Fibroblast of villous mesenchyme (primary cell): ENCODE measurements at places on chromosomes 7 and 10. TPM values are rescaled to one million over a fixed set of nuclear protein-coding genes. Genes with fewer than 3 reads are reported as not detected.

DNA sequence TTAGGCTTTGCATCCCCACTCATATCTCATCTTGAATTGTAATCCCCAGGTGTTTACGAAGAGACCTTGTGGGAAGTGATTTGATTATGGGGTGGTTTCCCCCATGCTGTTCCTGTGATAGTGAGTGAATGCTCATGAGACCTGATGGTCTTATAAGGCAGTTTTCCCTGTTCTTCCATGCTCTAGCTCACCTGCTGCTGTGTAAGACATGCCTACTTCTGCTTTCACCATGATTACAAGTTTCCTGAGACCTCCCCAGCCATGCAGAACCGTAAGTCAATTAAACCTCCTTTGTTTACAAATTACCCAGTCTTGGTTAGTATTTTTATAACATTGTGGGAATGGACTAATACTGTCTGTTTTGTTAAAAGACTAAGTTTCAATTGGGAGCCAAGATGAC is 35.3 kb upstream of the ZNF92 start:
- DNase-seq: no peak

DNA sequence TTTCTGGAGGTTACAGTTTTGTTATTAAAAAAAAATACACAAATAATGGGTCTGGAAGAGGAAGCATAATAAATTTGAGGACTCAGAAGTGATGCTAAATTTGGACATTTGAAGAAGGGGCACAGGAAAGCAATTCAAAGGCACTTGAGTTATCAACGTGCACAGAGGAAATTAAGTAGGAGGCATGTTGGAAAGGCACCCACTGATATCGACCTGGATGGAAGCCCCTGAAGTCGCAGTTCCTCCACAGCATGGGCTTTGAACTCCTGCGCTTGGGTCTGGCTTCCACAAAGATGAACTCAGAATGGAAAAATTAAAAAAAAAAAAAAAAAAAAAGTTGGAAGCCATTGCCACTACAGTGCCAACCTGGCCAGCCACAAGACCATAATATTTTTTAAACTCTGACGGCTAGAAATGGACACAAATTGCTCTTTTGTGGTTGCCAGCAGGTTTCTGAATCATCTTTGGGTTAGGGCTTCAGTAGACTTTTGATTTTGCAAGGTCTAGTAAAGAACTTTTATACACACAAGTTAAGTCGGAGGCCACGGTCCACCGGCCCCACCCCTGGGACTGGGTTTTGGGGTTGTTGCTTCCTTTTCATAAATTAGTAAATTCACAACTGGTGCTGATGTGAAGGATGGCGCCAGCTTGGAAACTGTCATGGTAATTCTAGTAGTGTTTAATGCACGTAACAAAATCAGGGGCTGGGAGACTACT is 21.6 kb downstream of the JCAD start:
- no peak for DNase-seq

- DNase-seq: peak; percentile 72
Observed at GRCh38 chr7:28272461-28272877, 91.9 kb upstream of the JAZF1 start.

DNA sequence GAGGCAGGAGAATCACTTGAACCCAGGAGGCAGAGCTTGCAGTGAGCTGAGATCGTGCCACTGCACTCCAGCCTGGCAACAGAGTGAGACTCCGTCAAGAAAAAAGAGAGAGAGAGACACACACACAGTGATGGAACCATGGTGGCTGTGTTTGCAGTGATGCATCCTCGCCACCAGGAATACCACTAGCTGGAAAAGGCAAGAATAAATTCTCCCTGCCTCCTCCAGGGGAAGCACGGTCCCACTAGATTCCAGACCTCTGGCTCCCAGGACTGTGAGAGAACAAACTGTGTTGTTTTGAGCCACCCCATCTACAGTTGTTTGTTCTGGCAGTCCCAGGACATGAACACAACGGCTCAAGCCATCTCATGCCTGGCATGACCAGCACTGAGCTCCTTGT is 320.3 kb upstream of the FOXK1 start:
- DNase-seq: no peak

- no peak for DNase-seq
Observed at GRCh38 chr7:136309407-136309806, 332.2 kb upstream of the MTPN start.

- peak; percentile 43 for DNase-seq
Observed at GRCh38 chr10:78541481-78542140, 507.9 kb downstream of the RPS24 start.

GRCh38 chr7:22348379-22348778 is 8.6 kb downstream of the RAPGEF5 start:
- DNase-seq: no peak

- DNase-seq: no peak
Observed at GRCh38 chr10:4070184-4070583, 285.2 kb upstream of the KLF6 start.

DNA sequence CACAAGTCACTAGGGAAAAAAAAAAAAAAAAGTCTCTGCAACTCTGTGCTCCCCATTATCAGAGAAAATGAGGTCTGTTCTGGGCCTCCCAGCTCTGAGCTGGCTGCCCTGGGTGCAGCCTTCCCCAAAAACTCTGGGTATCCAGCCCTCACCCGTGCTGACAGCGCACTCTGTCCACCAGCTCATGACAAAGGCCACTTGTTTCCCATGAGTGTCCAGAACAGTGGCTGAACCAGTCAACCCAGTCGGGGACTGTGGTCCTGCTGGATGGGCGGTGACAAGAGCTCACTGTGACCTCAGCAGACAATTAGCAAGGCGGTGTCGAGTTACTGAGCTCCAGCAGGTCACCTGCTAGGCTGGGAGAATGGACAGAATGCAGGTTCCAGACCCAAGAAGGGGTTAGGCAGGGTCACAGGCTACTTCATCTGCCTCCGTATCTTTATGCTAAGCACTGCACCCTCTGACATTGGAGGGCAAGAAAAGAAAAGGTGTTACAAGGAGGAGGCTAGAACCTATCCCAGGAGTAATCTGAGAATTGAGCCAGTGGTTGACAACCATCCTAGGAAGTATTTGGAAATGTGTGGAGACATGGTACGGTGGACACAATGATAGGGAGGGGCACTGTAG is 37.2 kb downstream of the DLG5 start:
- DNase-seq: no peak

- DNase-seq: no peak
Observed at GRCh38 chr10:113520261-113520660, 32.6 kb upstream of the HABP2 start.

GRCh38 chr7:31336202-31337001 is 4.1 kb downstream of the NEUROD6 start:
- no peak for DNase-seq

DNA sequence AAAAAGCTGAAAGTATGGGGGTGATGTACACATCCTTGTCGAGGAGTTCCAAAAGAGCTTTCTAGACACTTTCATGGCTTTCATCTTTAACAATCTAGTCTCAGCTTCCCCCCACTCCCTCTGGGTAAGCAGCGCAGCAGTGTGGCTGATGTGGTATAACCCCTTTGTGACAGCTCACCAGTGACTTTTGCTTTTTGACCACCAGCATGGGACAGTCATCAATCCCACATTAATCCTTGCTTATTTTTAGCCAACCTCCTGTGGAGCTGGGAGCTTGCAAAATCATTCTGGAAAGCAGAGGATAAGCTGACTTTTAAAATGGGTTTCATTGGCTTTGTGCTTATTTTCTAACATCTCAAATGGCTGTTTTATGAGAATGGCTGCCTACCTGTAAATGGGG is 272.7 kb downstream of the HDAC9 start:
- no peak for DNase-seq

DNA sequence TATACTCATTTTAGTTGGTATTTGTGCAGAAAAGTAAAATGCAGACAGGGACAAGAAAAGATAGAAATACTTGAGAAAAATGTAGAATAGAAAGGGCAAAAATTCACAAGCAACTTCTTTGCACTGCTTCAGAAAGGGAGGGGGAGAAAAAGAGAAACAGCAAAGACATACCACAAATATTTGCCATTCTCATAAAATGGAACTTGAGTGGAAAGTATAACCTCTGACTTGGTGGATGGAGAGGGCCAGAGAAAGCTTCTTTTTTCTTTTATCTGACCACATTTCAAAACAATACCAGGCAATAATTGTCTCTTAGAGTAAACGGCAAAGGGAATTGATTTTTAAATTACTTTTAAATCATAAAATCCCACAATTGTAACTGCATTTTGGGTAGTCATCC is 35.8 kb upstream of the TRUB1 start:
- DNase-seq: peak; percentile 25

DNA sequence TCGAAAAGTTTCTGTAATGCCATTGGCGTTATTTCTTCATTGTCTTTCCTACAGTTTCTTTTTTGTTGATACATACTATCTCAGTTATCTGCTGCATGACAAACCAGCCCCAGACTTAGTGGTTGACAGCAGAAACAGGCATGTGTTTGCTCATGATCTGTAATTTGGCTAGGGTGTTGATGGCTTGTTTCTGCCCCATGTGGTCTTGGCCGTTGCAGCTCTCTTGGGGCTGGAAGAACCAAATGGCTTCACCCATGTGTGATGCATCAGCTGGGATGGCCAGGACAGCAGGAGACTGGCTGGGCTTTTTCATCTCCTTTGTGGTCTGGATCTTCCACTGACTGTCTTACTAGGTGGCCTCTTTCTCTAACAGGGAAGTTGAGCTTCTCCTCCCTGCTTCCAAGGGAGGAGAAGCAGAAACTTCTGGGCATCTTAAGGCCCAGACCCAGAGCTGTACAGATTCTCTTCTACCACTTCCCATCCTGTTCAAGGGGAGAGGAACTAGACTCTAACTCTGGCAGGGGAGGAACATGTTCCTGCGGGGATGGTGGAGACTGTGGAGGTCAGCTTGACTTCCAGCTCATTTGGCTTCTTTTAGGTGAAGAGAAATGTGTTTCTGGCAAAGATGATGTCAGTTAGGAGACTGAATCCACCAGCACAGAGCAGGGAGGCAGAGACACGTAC is 89.3 kb downstream of the FANK1 start:
- no peak for DNase-seq

DNA sequence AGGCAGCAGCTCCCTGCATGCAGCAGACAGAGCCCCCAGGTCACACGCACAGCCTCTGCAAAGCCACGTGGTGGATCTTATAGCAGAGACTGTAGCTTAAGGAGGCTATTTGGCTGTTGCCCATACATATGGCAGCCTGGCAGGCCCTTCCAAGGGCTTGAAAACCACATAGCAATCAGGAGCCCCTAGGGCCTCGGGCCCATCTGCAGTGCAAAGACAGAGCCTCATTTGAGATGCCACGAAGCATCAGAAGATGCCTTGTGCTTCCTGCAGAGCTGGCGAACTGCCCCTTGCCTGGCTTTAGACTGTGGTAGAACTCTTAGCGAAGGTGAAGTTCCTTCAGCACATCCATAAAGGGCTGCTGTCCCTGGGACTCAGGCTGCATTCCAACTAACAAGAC is 309.9 kb downstream of the GRID1 start:
- no peak for DNase-seq

DNA sequence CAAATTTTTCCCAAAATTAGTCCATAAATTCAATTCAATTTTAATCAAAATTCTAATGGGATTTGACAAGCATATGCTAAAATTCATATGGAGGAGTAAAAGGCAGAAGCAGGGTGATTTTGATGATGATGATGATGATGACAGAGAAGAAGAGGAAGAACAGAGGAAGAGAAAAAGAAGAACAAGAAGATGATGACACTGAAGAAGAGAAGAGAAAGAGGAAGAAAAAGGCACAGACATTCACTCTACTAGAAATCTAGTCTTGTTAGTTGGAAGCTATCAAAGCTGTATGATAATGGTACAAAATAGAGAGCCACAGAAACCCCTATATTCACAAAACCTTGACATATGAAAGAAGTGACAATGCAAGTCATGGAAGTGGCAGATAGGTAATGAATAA is 157.9 kb downstream of the ELMO1 start:
- no peak for DNase-seq

GRCh38 chr10:7027237-7027912 is 383.5 kb downstream of the SFMBT2 start:
- DNase-seq: no peak

- DNase-seq: no peak
Observed at GRCh38 chr10:113433711-113434110, 119.1 kb upstream of the HABP2 start.

GRCh38 chr7:70356085-70356786 is 758.0 kb downstream of the AUTS2 start:
- no peak for DNase-seq

DNA sequence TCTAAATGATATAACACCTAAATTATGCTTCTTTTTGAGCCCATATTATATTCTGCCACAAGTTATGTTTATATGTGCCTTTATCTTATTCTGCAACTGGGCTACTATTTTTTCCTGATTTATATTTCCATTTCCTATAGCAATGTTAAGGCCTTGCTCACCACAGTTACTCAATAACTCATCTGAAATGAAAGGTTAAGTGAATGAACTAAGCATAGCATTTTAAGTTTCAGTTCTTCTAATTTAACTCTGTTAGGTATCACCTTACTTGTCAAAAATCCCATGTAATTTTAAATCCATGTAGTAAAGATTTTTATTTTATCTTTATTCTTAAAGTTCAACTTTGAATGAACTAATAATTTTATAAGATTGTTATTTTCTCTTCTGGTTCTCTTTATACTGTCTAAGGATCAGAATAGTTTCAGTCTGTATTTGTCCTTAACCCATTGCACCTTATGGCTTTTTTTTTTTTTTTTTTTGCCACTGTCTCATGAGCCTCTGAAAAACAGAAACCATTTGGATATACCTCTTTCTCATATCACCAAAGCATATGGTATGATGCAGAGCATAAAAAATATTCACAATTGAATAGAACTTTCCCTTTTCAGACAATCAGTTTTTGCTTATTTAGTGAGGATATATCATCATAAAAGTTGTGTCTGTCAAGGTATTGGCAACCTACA is 301.8 kb upstream of the ZWINT start:
- DNase-seq: no peak

GRCh38 chr10:14889318-14889717 is 10.7 kb downstream of the SUV39H2 start:
- DNase-seq: peak; percentile 21

The SORCS3 gene
- not detected in 2 replicates for total RNA-seq

The SMARCD3 gene
- total RNA-seq: 32.0 and 49.3 TPM in 2 replicates

The SAMD9 gene
- 15.8 and 21.2 TPM in 2 replicates for total RNA-seq

The SEMA3E gene
- total RNA-seq: 0.32 and 0.43 TPM in 2 replicates

The C10orf143 gene
- total RNA-seq: under 0.01 and 1.3 TPM in 2 replicates

The KCND2 gene
- 16.1 and 17.3 TPM in 2 replicates for total RNA-seq

The LRRD1 gene
- under 0.01 TPM in 1 of 2 replicates, not detected in the other for total RNA-seq

The ACTL6B gene
- total RNA-seq: not detected in 2 replicates

The SERPINE1 gene
- 700 and 921 TPM in 2 replicates for total RNA-seq

The TBL2 gene
- 64.4 and 68.7 TPM in 2 replicates for total RNA-seq

The CFAP43 gene
- total RNA-seq: under 0.01 TPM in 1 of 2 replicates, not detected in the other

The AUTS2 gene
- 3.9 and 7.1 TPM in 2 replicates for total RNA-seq

The SFRP4 gene
- 0.32 and 0.43 TPM in 2 replicates for total RNA-seq

The SSC4D gene
- total RNA-seq: 0.43 and 0.64 TPM in 2 replicates

The FAM25A gene
- total RNA-seq: not detected in 2 replicates

The CLDN3 gene
- not detected in 2 replicates for total RNA-seq

The GPR85 gene
- total RNA-seq: 2.6 TPM in 2 replicates

The RALA gene
- total RNA-seq: 20.3 and 22.2 TPM in 2 replicates

The XRCC2 gene
- total RNA-seq: 2.6 and 3.5 TPM in 2 replicates
